Stimulated activated CD8-positive, alpha-beta memory T cell treated with anti-CD3 and anti-CD28 coated beads, Interleukin-7, amount 100 ng/mL, for 1 hour (primary cell): ENCODE measurements at places on chromosomes 1 and 21.

GRCh38 chr1:27960762-27961645, 1.2 kb downstream of the XKR8 start:
- no peak for DNase-seq

DNA sequence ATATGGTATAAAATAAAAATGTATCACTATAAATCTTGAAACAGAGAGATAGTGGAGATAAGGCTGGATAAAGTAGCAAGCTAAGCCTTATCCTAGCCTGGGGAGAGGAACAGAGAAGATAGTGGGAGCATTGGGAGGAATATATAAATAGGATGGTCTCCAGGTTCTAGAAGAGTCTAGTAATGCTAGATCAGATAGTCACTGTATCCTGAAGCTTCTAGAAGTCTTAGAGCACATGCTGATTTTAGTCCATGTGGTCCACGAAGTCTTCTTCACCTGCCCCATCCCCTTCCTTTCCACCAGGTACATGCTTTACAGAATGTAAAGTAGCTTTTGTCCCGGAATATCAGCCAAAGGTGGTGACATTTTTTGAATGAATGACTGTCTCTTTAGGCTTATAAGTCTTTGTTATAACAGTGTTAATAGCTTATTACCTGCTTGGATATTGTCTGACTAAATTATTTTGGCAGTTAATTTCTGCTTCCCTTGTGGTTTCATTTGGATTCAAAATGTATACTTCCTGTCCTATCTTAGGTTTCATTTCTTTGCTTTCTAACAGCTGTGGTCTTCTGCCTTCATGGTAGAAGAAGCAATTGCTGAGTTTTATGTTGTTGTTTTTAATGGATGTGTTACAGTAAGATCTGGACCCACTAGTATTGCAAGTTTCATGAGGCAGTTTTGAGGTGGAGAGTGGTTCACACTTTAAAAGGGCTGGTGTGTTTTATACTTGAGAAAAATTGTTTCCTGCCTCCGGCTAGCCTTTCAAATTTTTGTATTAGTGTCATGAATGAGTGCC, 5.9 kb downstream of the SMG7 start:
- DNase-seq: no peak

GRCh38 chr1:178578541-178578940, 65.6 kb downstream of the TEX35 start:
- no peak for DNase-seq

DNA sequence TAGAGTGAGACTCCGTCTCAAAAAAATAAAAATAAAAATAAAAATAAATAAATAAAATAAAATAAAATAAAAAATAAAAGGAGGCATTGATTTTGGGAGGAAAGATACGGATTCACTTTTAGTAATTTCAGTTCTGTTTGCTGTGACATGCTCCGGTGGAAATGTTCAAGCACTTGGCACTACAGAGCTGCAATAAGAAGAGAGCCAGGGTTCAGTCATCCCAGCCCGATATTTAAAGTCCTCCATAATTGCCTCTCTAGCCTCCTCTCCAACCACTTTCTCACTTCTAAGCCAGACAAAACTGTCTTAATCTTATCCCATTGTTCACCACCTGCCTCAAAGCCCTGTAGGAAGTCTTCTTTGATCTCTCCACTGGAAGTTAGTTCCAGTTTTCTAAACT, 55.0 kb upstream of the MACF1 start:
- no peak for DNase-seq

- DNase-seq: no peak
Measured at GRCh38 chr21:22363504-22363903, 1365.3 kb downstream of the NCAM2 start.

GRCh38 chr1:241702442-241703373, 50.6 kb downstream of the WDR64 start:
- DNase-seq: no peak

GRCh38 chr1:224676551-224676950, 60.4 kb downstream of the CNIH3 start:
- DNase-seq: no peak

DNA sequence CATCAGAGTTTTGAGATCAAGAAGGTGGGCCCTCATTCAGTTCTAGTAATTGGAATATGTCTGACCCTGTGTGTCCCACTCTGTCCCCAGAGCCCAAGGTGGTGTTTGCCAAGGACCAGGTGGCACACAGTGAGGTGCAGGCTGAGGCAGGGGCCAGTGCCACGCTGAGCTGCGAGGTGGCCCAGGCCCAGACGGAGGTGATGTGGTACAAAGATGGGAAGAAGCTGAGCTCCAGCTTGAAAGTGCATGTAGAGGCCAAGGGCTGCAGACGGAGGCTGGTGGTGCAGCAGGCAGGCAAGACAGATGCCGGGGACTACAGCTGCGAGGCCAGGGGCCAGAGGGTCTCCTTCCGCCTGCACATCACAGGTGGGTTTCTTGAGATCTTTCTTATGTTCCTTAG, 35.2 kb downstream of the OBSCN start:
- no peak for DNase-seq

GRCh38 chr1:21659099-21659923, 9.8 kb downstream of the RAP1GAP start:
- DNase-seq: peak; percentile 61

DNA sequence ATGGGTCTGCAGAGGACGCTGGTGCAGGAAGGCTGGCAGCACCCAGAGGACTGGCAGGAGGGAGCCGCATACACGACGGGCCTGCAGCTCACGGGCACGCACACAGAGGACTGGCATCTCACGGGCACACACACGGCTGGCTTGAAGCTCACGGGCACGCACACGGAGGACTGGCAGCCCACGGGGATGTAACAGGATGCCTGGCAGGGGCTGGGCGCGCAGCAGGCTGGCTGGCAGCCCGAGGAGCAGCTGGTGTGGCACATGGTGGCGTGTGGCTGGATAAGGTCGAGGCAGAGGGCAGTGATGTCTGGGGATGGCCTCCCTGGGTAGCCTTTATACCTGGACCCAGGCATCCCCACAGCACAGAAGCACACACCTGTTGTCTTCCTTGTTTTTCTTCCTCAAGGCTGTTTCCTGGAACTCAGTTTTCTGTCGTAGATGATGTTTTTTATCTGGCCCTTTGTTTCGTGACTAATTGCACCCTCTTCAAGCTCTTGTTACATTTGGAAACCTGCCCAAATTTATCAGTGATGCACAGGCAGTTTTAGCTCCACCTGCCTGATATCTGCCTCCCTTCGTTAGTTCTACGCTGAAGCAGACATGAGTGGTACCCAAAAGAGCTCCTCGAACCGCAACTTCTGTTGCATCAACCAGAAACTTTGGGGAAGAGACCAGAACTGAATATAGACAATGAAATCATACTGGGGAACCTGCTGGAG, at the start of gene KRTAP12-1:
TSS of gene KRTAP12-1 (minus strand) at position 303 of the 719 bp plus-strand sequence. CDS start at position 263, 40 bp downstream.
- DNase-seq: no peak

- no peak for DNase-seq
Measured at GRCh38 chr1:47921935-47922415, 75.2 kb downstream of the TRABD2B start.

- no peak for DNase-seq
Measured at GRCh38 chr1:67004176-67004575, 49.8 kb downstream of the SLC35D1 start.

GRCh38 chr1:16293538-16293937, 56.6 kb upstream of the CPLANE2 start:
- no peak for DNase-seq

DNA sequence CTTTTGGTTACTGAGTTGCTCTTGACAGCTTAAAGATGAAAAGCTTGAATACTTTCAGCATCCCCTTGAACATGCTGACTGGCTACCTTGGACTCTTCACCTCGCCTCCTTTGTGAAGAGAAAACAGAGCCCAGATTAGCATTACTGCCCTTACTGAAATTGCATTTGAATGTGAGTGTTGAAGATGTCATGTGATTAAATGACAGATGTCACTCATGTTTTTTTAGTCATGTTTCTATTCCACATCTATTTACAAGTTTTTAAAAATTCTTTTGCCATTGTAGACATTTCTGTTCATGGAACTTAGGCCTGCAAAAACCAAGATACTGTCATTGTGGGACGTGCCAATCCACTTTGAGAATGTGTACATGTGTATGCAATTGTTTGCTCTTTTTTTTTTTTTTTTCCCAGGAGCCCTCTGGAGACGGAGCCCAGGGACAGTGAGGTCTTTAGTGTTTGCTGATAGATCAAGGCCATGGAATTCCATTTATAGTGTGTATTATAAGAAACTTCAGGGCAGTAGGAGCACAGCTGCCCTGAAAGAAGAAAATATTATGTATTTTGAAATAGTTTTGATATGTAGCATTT, 25.7 kb upstream of the IVNS1ABP start:
- no peak for DNase-seq

DNA sequence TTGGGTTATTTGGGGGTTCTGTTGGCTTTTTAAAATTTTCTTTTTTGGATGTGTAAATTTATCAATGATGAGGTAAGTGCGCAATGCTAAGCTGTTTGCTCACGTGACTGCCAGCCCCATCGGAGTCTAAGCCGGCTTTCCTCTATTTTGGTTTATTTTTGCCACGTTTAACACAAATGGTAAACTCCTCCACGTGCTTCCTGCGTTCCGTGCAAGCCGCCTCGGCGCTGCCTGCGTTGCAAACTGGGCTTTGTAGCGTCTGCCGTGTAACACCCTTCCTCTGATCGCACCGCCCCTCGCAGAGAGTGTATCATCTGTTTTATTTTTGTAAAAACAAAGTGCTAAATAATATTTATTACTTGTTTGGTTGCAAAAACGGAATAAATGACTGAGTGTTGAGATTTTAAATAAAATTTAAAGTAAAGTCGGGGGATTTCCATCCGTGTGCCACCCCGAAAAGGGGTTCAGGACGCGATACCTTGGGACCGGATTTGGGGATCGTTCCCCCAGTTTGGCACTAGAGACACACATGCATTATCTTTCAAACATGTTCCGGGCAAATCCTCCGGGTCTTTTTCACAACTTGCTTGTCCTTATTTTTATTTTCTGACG, 3.1 kb downstream of the OLIG2 start:
- DNase-seq: no peak

GRCh38 chr1:99645699-99646531, at the start of gene PALMD:
TSS of gene PALMD (plus strand) at chr1:99646113. CDS start at chr1:99646318, 205 bp downstream.
- no peak for DNase-seq

DNA sequence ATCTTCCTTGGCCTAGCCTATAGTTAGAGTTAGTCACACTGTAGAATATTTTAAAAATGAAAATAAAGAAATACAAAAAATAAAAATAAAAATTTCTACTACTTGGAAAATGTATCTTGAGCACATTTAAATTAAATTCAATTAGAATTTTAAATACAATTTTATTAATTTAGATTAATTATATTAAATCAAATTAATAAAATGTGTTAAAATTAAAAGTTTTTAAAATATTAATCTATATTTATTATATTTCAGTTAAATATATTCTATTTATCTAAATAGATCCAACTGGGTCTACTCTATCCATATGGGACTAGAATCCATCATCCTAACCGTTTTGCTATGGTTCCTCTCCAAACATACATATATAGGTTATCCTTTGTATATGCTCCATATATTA, 588.3 kb upstream of the TMPRSS15 start:
- DNase-seq: no peak

DNA sequence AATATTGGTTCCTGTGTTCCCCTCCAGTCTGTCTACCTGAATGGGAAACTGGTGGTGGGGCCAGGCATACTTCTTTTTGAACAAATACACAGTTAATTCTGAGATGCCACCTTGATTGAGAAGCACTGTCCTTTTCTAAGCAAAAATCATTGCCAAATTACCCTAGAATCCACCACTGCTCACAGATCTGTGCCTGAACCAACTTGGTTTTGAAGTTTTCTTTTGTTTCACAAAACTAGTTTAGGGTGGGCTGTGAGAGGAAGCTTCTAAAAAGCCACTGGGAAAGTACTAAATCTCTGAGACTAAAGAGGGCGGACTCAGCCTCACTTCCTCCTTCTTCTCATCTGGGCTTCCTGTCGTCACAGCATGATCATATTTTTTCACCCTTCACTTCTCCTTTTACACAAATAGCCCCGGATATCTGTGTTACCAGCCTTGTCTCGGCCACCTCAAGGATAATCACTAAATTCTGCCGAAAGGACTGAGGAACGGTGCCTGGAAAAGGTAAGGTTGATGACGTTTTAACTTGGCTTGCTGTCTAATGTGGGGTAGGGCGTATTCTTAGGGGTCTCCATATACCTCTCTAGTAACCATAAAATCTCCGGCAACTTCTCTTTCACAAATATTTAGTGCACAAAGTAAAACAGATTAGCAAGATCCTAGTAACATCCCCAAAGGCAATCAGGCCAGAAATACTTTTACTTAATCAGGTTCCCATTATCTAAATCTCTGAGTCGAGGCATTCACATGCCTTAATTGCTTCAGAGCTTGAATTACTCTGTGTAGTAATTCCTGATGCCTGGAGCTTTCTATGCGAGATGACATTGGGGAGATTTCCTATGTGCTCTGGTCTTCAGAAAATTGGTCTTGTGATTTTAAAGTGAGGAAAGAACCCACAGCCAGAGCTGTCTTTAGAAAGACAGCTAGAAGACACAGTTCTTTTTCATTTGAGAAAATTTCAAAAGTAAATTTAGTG, at the start of gene CD53:
TSS of gene CD53 (plus strand) at position 404 of the 976 bp plus-strand sequence. CDS start 18,261 bp downstream, outside the sequence.
- DNase-seq: no peak

GRCh38 chr1:66850989-66851388, 49.9 kb upstream of the INSL5 start:
- DNase-seq: no peak

- peak; percentile 84 for DNase-seq
Measured at GRCh38 chr1:25022361-25023189, 92.5 kb upstream of the RUNX3 start.

DNA sequence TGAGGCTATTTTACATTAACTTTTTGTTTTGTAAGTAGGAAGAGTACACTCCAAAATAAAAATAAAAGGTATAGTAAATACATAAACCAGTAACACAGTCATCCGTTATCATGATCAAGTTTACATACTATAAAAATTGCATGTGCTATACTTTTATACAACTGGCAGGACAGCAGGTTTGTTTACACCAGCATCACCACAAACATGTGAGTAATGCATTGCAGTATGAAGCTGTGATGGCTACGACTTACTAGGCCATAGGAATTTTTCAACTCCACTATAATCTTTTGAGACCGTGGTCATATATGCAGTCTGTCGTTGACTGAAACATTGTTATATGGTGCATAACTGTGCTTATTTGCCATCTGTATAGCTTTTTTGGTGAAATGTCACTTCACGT, 106.2 kb downstream of the CENPF start:
- no peak for DNase-seq

- DNase-seq: no peak
Measured at GRCh38 chr1:154710106-154710505, 102.1 kb upstream of the ADAR start.

DNA sequence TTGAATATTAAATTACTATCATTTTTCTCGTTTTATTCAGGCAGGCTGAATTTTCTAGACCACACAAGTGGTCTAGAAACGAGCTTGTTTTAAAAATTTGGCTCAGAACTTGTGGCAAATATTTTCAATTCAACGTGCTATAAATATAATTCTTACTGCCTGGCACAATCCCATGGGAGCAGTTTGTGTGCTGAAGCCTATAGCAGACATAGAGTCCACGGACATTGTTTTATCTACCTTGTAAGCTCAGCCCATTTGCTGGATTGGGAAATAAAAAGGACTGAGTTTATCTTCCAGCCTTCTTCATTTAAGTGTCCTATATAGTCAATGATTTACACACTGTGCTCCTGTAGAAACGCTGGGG, 103.4 kb downstream of the ZBTB18 start:
- DNase-seq: no peak

- no peak for DNase-seq
Measured at GRCh38 chr1:54582566-54583306, 34.7 kb downstream of the ACOT11 start.

GRCh38 chr1:153958111-153958960, at the start of gene CRTC2:
TSS of gene CRTC2 (minus strand) at chr1:153958612. CDS start at chr1:153958497, 115 bp downstream.
- DNase-seq: peak; percentile 92

- DNase-seq: no peak
Measured at GRCh38 chr21:29078869-29079767, 5.7 kb upstream of the CCT8 start.

- DNase-seq: no peak
Measured at GRCh38 chr1:158952416-158952815, 21.1 kb downstream of the PYHIN1 start.
